ENCODE measurements at places on chromosomes 11 and 22. TPM values are rescaled to one million over a fixed set of nuclear protein-coding genes. Genes with fewer than 3 reads are reported as not detected.
A peak's percentile ranks its signal among the peaks of the same experiment; 100 is the strongest.

DNA sequence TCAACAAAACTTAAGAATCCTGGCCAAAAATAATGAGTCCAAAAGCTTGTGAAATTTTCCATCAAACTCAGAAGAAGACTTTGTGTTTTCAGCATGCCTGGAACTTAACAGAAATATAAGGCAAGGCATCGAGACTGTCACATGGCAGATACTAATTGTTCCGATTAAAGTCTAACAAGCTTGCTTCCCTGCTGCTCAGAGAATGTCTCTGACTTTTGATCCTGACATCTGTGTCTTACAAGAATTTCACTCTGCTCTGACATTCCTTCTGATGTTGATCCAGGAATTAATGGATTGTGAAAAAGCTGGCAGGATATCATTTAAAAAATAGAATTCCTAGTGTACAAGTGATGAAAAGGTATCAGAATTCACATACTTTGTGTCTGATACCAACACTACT is 170.2 kb downstream of the DCDC1 start:
- no peak overlapping the region for H3K4me3 ChIP-seq
- no peaks in the 10 kb centered on the region for H3K4me1 ChIP-seq
- H3K36me3 ChIP-seq = no peaks in the 10 kb centered on the region
- H3K27me3 ChIP-seq = no peaks in the 10 kb centered on the region
- H3K27ac ChIP-seq = no peak overlapping the region
- no peak for DNase-seq

DNA sequence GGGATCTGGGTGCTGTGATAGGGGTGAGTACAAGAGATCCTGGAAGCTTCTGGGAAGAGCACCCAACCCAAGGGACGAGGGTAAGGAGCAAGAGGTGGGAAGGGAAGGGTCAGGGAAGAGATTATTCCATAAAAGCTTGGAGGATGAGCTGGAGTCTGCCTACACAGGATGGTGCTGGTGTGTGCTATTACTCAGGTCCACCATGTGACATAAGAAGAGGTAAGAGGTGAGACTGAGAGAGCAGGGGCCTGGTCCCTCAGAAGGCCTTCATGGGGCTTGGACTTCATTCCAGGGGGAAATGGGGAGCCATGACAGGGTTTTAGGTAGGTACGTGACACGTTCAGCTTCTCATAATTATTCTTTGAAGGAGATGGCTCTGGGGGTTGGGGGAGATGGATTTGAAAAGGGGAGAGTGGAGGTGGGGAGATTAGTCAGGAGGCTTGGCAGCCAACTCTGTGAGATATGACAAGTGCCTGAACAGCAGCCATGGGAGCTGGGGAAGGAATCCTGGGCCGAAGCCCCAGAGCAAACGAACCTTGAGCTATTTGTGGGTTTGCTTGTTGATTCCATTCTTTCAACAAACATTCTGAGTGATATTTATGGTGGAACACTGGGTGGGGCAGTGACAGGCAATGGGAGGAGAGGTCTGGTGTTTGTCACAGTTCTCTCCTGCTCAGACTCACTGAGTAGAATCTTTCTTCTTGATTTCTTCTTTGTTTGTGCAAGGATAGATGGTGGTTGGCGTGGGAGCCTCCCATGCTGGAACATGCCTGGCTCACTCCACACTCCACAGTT is 11.2 kb upstream of the NCAM1 start:
- no peaks in the 10 kb centered on the region for H3K27me3 ChIP-seq
- no peak overlapping the region for H3K27ac ChIP-seq
- DNase-seq = no peak
- no peak overlapping the region for H3K4me3 ChIP-seq

DNA sequence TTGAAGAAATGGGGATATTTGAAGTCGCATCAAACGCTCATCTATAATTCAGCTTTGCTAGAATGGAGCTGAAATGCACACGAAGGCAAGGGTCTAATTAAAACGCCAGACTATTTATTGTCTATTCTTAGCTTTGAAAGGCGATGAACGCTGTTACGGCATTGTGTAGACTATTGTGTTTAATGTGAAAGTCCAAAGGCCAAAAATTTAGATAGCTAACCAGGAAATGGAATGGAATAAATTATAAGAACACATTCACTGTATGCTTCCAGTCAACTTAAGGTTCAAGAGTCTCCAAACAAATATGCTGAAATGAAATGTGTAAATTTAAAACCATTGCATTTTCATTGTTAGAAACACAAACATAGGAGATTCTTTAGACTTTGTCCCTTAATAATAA is 186.2 kb downstream of the CWF19L2 start:
- H3K4me1 ChIP-seq = peaks cover 9% of the 10 kb centered on the region
- no peaks in the 10 kb centered on the region for H3K36me3 ChIP-seq
- no peak overlapping the region for H3K27ac ChIP-seq
- H3K4me3 ChIP-seq = no peak overlapping the region

GRCh38 chr22:19875531-19876313 is 21.0 kb upstream of the GNB1L start:
- no peak overlapping the region for H3K4me3 ChIP-seq
- peaks cover 7% of the 10 kb centered on the region for H3K4me1 ChIP-seq

CYB561A3 gene
- total RNA-seq = 17.3 TPM

GRCh38 chr22:25749420-25750169 is 7.6 kb downstream of the MYO18B start:
- H3K4me3 ChIP-seq = no peak overlapping the region
- H3K27me3 ChIP-seq = no peaks in the 10 kb centered on the region
- no peak for DNase-seq
- H3K27ac ChIP-seq = no peak overlapping the region
- peaks cover 2% of the 10 kb centered on the region for H3K4me1 ChIP-seq

GRCh38 chr11:67614730-67615714 is 8.3 kb downstream of the NDUFV1 start:
- peak; percentile 92 for DNase-seq
- peaks cover 8% of the 10 kb centered on the region for H3K36me3 ChIP-seq
- no peak overlapping the region for H3K4me3 ChIP-seq

DNA sequence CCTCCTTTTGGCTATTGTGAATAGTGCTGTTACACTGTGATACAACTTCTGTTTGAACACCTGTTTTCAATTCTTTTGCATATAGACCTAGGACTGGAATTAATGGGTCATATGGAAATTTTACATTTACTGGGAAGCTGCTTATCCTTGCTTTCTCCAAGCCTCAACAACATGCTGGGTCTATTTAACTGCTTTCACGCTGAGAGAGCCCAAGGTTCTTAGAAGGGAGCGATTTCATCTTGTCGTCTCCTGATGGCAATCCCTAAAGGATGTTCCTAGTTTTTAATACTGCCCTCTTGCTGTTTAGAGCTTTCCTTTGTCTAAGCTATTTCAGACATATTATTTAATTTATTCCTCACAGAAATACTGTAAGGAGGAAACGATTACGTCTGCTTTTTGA is 15.5 kb downstream of the IRAG1 start:
- no peak overlapping the region for H3K4me3 ChIP-seq
- no peaks in the 10 kb centered on the region for H3K36me3 ChIP-seq
- no peaks in the 10 kb centered on the region for H3K27me3 ChIP-seq
- H3K27ac ChIP-seq = no peak overlapping the region
- H3K4me1 ChIP-seq = no peaks in the 10 kb centered on the region

DNA sequence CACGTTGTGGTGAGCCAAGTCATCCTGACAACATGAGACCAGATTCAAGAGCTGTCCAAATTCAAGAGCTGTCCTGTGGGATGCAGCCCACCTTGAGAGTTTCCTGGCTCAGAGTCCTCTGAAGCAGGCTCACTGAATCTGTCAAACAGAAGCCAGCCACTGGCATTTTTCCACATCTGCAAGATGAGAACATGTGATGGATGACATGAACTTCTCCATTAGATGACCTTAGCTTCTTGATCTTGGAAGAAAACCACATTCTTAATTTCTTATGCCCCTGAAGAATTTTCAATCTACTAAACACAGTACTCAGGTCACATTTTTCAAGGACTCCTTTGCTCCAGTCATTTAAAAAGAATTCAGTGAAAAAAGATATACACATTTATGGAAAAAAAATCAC is 291.0 kb downstream of the GUCY1A2 start:
- peaks cover 3% of the 10 kb centered on the region for H3K4me1 ChIP-seq
- H3K36me3 ChIP-seq = no peaks in the 10 kb centered on the region
- no peak for DNase-seq
- no peaks in the 10 kb centered on the region for H3K27me3 ChIP-seq
- H3K4me3 ChIP-seq = no peak overlapping the region

TPBGL gene
- 0.14 TPM for total RNA-seq

DNA sequence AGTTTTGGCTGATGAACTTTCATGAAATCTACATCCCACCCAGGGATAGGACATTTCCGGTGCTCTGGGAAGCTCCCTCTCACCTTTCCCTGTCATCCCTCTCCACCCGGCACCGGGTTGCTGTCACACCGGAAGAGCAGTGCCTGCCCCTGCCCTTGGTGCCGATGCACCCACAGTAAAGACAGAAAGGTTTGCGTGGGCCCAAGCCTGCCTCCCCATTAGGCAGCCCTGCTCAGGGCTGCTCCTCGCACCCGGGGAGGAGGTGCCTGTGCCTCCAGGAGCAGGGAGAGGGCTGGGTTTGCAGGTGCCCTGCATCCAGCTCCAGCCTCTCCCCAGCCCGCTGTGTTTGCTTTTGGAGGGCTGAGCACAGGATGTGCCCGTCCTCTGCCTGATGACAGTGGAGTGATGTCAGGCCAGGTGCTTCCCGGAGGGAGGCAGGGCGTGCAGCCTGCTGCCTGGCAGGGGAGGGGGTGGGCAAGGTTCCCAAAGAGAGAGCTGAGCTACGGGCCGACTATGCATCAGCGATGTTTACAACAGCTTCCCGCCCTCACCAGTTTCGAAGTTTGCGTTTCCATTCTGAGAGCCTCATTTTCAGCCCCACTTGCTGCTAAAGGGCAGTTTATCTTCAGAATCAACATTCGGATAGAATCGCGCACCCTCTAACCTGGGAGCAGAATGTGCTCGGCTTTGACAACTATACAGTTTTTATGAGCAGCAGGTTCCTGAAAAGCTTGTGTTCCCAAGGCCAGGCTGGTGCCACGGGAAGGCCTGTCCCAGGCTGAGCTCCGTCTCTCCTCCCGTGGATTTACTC is 83.2 kb upstream of the CLDN5 start:
- no peak overlapping the region for H3K4me3 ChIP-seq
- no peaks in the 10 kb centered on the region for H3K4me1 ChIP-seq
- H3K27ac ChIP-seq = no peak overlapping the region
- H3K36me3 ChIP-seq = no peaks in the 10 kb centered on the region
- H3K27me3 ChIP-seq = no peaks in the 10 kb centered on the region

OLFML1 gene
- total RNA-seq = 1.5 TPM

GRCh38 chr22:42885446-42885845 is 28.4 kb upstream of the ARFGAP3 start:
- no peaks in the 10 kb centered on the region for H3K27me3 ChIP-seq
- DNase-seq = no peak
- no peak overlapping the region for H3K27ac ChIP-seq
- no peak overlapping the region for H3K4me3 ChIP-seq
- H3K4me1 ChIP-seq = peaks cover 3% of the 10 kb centered on the region

- H3K27ac ChIP-seq = no peak overlapping the region
- no peak for DNase-seq
- H3K4me1 ChIP-seq = peaks cover 24% of the 10 kb centered on the region
Observed at GRCh38 chr11:7907121-7907520, 23.9 kb downstream of the OR10A6 start.

- H3K4me1 ChIP-seq = no peaks in the 10 kb centered on the region
- no peak overlapping the region for H3K4me3 ChIP-seq
- no peak overlapping the region for H3K27ac ChIP-seq
- DNase-seq = peak; percentile 88
- peaks cover 11% of the 10 kb centered on the region for H3K27me3 ChIP-seq
Observed at GRCh38 chr11:125874556-125875124, 12.8 kb upstream of the HYLS1 start.

GRCh38 chr11:59283825-59284772 is 71.4 kb upstream of the MPEG1 start:
- H3K36me3 ChIP-seq = no peaks in the 10 kb centered on the region
- H3K4me1 ChIP-seq = no peaks in the 10 kb centered on the region
- peak; percentile 71 for DNase-seq
- H3K27ac ChIP-seq = no peak overlapping the region
- no peaks in the 10 kb centered on the region for H3K27me3 ChIP-seq

TRIM66 gene
- total RNA-seq = 3.4 TPM

GRCh38 chr11:733072-733471 is 14.2 kb upstream of the TALDO1 start:
- no peak for DNase-seq
- H3K36me3 ChIP-seq = no peaks in the 10 kb centered on the region
- H3K4me3 ChIP-seq = no peak overlapping the region

DNA sequence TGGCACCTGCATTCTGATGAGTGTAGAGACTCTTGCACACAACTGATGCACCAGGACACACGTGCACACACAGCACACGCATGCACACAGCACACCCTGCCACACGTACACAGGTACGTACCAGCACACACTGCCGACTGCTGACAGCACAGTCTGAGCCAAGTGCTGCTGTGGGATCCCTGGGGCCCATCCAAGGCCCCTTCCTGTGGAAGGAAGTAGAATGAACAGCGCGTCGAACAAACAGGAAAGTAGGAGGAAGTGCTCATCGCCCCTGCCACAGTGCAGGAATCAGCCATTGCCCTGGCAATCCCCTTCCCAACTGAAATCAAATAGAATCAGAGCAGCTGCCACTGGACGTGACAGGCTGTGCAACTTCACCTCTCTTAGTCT is 57.9 kb downstream of the CD82 start:
- no peaks in the 10 kb centered on the region for H3K4me1 ChIP-seq
- no peak overlapping the region for H3K4me3 ChIP-seq
- no peaks in the 10 kb centered on the region for H3K36me3 ChIP-seq

DNA sequence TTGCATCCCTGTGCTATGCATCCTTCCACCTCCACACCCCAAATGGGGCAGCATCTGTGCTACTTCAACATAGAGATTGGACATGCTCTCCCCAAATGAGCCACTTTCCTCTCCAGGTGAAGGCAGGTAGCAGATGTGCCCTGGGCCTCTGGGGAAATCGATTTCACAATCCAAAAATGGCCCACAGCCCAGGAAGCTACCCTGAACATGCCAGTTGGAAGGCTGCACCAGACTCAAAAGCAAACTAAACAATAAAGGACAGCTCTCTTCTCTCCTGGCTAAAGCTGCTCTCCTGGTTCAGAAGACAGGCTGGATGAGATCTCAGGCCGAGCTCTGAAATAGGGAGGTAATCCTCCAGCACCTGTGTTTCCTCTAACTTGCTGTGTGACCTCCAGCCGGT is 19.7 kb downstream of the ISX start:
- no peak overlapping the region for H3K4me3 ChIP-seq

GRCh38 chr11:119194811-119195440 is 9.7 kb downstream of the NHERF4 start:
- H3K36me3 ChIP-seq = no peaks in the 10 kb centered on the region
- H3K4me3 ChIP-seq = no peak overlapping the region
- no peak for DNase-seq
- no peak overlapping the region for H3K27ac ChIP-seq
- no peaks in the 10 kb centered on the region for H3K27me3 ChIP-seq

Data from endodermal cell (in vitro differentiated cells).